ENCODE measurements at places on chromosomes 2 and 18. TPM values are rescaled to one million over a fixed set of nuclear protein-coding genes. Genes with fewer than 3 reads are reported as not detected.

DNA sequence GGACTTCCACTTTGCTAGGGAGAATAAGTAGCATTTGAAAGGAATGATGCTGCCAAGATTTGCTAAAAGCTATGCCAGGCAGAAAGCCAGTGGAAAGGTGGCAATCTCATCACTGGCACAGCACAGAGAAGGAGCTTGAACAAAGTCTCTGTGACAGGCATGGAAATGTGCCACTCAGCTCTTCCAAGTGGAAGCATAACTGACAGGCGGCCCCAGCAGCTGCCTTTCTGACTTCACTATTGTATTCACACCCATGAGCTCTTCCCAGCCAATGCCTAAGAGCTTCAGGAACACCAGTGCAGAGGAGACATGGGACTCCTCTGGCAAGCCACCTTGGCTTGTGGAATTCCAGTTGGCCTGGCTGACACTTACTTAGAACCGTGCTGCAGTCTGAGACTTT is 134.6 kb upstream of the REG3G start:
- DNase-seq = no peak

The NEURL3 gene
- 11.1 TPM for polyA plus RNA-seq

The CDKL4 gene
- polyA plus RNA-seq = not detected

DNA sequence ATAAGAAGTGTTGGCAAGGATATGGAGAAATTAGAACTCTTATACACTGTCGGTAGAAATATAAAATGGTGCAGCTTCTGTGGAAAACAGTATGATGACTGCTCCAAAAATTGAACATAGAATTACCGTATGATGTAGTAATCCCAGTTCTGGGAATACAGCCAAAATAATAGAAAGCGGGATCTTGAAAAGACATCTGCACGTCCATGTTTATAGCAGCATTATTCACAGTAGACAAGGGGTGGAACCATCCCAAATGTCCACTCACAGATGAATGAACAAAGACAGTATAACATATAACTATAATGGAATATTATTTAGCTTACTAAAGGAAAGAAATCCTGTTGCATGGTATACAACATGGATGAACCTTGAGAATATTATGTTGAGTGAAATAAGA is 257.7 kb downstream of the TDRD15 start:
- DNase-seq = no peak

The DES gene
- polyA plus RNA-seq = 30.0 TPM

DNA sequence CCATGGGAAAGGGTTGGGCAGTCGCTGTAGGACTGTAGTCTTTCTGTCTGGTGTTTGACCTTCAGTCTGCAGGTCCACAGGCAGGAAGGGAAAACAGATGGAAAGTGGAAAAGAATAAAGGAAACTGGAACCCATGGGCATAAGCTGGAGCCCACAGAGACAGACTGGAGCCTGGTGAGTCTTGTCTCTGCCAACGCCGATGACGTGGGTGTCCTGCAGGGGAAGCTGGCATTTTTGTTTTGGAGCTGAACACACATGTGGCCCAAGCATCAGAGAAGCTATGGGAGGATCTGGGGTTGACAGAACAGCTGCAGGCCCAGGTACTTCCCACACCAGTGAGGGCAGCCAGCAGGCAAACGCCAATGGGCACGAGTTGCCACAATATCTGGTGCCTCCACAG is 28.2 kb upstream of the SOCS6 start:
- DNase-seq = no peak

DNA sequence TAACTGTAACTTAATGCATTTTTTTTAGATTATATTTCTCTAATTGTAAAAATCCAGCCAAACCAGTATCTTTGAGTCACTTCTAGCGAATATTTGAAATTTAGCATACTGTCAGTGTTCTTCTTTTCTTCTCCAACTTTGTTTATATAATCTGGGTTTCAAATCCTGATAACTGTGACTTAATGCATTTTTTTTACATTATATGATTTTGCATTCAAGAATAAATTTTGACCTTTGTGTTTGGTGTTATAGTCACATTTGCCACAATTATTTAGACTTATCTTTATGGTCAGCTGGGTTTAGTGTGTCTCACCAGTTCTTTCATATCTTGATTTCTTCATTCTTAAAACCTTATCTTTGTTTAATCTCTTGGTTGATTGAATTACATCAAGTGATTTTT is 345.7 kb downstream of the SLC4A3 start:
- no peak for DNase-seq

DNA sequence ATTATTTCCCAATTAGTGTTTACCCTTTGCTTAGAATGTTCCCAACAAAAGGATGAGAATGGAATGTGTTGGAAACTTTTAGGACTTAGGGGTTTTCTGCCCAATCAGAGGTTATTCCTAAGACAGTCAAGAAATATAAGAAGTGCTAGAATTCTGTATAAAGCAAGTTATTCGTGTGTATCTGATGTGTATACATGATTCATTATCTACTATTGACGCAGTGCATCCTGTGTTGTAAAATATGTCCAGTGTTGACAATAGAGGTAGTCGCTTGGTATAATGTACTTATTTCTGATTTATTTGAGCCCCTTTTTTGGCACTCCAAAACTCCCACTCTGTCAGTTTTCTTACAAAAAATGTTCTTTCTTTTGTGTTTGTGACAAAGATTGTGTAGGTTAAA is 881 bp downstream of the PIKFYVE start:
- DNase-seq = no peak

GRCh38 chr2:44566059-44566458 is 204.3 kb downstream of the CAMKMT start:
- no peak for DNase-seq

DNA sequence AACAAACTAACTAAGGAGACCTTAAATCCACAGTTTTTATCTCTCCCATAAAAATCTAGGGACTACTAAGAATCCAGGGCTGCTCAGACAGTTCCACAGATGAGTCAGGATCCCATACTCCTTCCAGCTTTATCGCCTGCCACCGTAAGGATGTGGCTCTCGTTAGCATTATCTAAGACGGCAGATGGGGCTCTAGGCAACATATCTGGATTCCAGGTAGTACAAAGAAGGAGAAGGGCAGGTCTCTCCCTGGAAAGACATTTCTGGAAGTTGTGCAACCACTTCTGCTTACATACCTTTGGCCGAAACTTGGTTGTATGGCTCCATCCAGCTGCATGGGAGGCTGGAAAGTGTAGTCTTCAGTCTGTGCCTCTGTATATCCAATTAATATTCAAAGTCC is 149.4 kb downstream of the SP3 start:
- no peak for DNase-seq

DNA sequence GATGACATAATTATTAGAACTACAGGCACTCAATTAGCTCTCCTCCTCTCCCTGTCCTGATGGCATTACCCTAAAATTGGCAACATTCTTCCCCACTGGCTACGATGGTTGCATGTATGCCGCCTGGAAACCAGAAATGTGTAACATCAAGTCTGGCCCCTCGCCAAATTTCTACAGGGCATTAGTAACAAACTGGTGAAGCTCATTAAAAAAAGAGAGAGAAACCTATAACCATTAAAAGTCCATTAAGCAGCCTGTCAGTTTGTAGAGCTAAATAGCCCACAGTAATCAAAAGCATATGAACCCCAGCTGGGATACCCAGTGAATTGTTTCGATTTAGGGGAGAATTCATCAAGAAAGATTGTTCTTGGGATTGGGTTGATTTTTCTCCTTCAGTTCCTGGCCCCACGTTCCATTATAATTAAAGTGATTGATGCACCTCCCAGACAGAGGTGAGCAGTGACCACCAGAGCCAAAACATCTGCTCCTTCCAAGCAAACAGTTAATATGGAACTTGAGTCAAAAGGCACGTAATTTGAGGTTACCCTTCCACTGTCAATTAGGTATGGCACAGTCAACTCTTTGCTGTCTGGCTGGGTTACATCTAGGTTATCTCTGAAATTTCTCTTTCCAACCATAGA is 208.6 kb downstream of the C1D start:
- DNase-seq = no peak

The ASB3 gene
- polyA plus RNA-seq = 8.0 TPM

DNA sequence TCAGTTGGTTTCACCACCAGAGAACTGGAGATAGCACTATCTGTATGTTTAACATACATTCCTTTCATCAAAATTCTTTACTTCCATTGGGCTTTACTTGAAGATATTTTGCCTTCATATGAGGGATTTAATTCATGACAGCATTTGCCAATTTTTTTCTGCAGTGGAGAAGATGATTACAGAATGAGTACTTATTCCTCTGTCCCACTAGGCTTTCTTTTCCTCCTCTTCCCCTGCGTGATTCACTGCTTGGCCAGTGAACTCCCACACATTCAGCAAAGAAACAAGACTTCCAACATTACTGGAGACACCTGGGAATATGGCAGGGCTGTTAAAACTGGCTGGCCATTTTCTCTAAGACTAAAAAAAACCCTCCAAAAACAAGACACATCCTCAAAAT is 425.8 kb upstream of the KCNH7 start:
- no peak for DNase-seq

DNA sequence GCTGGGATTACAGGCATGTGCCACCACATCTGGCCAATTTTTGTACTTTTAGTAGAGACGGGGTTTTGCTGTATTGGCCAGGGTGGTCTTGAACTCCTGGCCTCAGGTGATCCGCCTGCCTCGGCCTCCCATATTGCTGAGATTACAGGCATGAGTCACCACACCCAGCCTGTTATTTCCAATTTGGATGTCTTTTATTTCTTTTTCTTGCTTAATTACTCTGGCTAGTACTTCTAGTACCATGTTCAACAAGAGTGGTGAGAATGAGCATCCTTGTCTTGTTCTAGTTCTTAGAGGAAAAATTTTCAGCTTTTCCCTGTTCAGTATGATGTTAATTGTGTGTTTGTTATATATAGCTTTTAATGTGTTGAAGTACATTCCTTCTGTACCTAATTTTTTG is 23.4 kb downstream of the CCDC138 start:
- no peak for DNase-seq

DNA sequence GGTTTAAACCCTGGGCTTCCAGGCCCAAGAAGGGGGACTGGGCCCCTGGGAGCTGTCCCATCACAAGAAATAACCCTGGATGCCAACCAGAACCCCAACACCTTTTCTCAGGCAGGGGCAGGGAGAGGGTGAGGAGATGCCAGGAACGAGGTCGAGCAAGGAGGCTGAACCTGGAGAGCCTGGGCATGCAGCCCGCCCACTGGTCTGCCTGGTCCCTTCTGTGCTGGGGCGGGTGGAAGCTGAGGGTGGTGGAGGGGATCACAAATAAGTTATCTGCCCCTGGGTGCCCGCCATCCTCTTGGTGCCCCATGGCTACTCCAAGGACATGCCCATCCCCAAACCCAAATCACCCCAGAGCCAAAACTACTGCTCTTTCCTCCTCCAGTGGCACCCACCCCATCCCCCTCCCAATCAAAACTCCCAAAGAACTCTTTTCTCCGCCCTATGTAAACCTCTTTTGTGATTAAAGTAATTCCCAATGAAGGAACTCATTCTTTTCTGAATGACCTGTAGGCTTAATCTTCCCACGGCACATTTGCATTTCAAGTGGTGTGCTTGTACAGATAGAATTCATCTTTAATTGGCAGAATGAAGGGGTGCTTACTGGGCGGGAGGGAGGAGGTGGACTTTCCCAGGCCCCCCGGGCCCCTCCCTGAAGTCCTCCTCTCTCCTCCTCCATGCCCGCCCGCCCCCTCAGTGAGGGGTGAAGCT is 47.9 kb downstream of the EFR3B start:
- no peak for DNase-seq

Data from kidney (tissue), 22 donors.